ENCODE measurements at places on chromosomes 11 and 22. TPM values are rescaled to one million over a fixed set of nuclear protein-coding genes. Genes with fewer than 3 reads are reported as not detected.

The CPSF7 gene
- total RNA-seq: 79.5 TPM

The SAA2 gene
- not detected for total RNA-seq

The EXPH5 gene
- total RNA-seq: 0.62 TPM

The SMIM35 gene
- total RNA-seq: not detected

The APBB1 gene
- 43.6 TPM for total RNA-seq

The KRTAP5-7 gene
- not detected for total RNA-seq

The OTOG gene
- total RNA-seq: 0.13 TPM

The HBD gene
- total RNA-seq: not detected

The MPZL3 gene
- 10.7 TPM for total RNA-seq

The E2F8 gene
- 0.92 TPM for total RNA-seq

The RRP8 gene
- total RNA-seq: 14.6 TPM

The OR51E2 gene
- not detected for total RNA-seq

The C22orf31 gene
- not detected for total RNA-seq

The RBMXL2 gene
- total RNA-seq: not detected

The C11orf52 gene
- 2.8 TPM for total RNA-seq

The ALKBH3 gene
- 27.3 TPM for total RNA-seq

The CCDC73 gene
- not detected for total RNA-seq

The CHEK1 gene
- total RNA-seq: 57.0 TPM

The GAS2 gene
- 1.4 TPM for total RNA-seq

The RFPL2 gene
- 11.8 TPM for total RNA-seq

The GRIA4 gene
- total RNA-seq: 8.7 TPM

The MRGPRF gene
- 0.54 TPM for total RNA-seq

The ST14 gene
- total RNA-seq: 8.7 TPM

The PRR33 gene
- not detected for total RNA-seq

The ZC3H7B gene
- total RNA-seq: 69.2 TPM

The C11orf16 gene
- total RNA-seq: not detected

All from endothelial cell (in vitro differentiated cells).